ENCODE measurements at places on chromosomes 3 and 15.

- no peak for DNase-seq
These were observed 66.7 kb upstream of the NANOGP8 start for GRCh38 chr15:35151782-35152181.

GRCh38 chr3:72829701-72830100 lies 18.5 kb downstream of the SHQ1 start:
- DNase-seq, result no peak

GRCh38 chr3:44060164-44060563 lies 181.5 kb upstream of the TOPAZ1 start:
- no peak for DNase-seq

- DNase-seq, result no peak
These were observed 154.9 kb upstream of the ANKRD28 start for GRCh38 chr3:15952543-15953175.

DNA sequence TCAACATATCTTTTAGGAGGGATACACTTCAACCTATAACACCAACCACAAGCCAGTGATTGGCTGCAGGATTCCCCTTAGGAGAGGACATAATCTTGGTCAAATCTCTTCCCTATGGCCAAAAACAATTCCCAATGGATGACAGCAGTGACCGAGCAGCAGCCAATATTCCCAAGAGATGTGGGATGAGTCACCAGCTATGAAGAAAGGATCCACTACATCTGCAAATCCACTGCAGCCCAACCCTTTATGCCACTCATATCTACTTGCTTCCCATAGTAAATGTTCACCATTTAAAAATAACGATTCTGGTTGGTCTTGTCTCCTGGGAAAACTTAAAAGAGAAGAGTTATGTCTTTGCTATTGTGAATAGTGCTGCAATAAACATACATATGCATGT lies 4.5 kb upstream of the IQCF5 start:
- DNase-seq, result no peak

DNA sequence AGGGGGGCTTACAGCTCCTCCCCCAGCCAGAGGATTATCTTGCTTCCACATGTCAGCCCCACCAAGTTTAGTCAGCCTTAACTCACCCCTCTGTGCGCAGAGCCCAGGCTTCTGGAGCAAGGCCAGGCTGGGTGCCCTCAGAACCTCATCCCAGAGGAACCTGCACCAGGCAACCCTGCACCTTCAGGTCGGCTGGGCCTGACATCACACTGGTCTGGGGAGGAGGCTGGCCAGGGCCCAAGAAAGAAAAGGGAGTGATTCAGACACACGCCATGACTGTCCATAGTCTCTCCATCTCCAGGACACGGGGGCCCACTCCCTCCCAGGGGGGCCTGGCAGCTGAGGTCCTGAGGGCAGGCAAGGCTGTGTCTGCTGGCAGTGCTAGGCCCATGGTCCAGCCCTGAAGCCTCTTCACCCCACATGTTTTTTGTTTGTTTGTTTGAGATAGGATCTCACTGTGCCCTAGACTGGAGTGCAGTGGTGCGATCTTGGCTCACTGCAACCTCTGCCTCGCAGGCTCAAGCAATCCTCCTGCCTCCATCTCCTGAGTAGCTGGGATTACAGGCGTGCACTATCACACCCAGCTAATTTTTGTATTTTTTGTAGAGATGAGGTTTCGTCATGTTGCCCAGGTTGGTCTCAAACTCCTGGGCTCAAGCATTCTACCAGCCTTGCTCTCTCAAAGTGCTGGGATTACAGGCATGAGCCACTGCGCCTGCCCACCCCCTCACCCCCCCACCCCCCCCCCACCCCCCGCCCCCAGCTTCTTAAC lies 11.1 kb downstream of the TNK2 start:
- no peak for DNase-seq

DNA sequence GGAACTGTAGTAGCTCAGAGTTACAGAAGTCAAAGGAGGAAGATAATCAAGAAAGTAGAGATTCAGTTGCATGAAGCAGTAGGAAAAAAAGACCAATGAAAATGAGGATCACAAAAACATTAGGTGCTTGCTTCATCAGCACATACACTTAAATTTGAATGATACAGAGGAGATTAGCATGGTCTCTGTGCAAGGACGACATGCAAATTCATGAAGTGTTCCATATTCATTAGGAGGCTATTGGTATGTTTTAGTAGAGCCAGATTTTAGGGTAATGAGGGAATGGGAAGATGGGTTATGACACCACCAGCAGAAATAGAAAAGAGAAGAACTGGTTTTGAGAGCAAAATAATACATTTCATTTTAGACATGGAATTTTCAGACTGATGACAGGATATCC lies 21.0 kb upstream of the TTC14 start:
- no peak for DNase-seq

- no peak for DNase-seq
These were observed 573.6 kb upstream of the ARRDC4 start for GRCh38 chr15:97386940-97387339.

DNA sequence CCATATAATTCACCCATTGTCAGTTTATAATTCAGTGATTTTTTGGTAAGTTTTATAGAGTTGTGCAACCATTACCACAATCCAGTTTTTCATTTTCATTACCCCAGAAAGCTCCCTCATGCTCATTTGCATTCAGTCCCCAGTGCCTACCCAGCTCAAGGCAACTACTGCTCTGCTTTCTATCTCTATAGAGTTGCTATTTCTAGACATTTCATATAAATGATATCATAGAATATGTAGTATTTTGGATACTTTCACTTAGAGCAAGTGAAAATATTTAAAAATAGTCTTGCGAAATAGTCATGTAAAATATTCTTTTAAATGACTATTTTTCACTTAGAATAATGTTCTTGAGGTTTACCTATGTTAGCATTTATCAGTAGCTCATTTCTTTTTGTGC lies 42.1 kb downstream of the ZNF654 start:
- no peak for DNase-seq

DNA sequence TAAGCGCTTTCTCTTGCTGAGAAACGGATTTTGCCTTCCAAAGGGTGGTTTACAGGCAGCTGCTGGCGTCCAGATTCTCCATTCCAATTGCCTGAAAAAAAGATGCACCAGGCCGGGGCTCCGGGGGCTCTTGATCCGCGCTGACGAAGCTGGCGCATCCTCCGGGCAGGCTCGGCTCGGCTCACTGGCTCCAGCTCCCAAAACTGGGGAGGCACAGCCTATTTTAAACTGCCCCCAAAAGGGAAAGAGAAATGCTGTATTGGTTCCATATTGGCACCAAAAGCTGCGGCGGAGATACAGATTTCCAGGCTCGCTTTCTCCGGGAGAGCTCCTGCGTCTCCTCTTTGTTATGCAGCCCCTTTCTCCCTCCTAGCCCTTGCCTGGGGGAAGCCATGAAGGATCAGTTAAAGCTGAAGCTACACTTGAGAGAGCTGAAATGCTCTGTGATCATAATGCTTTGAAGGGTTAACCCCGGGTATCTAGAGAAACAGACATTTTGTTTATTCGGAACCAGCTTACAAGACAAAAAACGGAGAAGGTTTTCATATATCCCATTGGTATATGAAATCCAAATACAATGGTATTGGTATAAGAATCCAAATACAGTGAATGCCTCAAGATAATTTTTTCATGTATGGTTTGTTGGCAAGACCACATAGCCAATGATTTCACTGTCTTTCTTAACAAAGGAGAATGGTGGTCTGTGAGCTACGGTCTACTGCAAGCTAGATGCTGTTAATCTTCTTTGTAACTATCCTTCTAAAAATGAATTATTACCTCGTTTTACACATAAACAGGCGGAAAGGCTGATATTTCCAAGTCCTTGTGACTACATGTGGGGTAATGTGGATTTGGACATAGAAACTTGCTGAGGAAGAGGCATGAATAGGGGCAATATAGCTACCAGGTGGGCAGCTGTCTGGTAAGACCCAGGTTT lies 693 bp downstream of the CD200 start:
- no peak for DNase-seq

DNA sequence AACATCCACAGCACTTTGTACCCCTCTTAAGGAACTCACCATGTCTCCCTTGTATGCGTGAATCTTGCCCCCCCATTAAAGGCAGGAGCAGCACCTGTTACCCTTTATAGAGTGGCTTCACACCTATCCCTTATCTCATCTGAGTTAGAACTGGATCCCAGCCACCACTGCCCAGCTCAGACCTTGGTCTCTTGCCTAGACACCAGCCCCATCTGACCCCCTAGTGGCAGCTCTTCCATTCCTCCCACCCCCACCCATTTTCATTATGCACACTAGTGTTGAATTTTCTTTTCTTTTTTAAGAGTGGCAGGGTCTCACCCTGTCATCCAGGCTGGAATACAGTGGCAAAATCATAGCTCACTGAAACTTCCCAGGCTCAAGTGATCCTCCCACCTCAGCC lies 3.2 kb upstream of the ZFYVE19 start:
- DNase-seq, result no peak

- DNase-seq, result peak; percentile 28
These were observed 182.4 kb downstream of the UACA start for GRCh38 chr15:70580958-70581357.

DNA sequence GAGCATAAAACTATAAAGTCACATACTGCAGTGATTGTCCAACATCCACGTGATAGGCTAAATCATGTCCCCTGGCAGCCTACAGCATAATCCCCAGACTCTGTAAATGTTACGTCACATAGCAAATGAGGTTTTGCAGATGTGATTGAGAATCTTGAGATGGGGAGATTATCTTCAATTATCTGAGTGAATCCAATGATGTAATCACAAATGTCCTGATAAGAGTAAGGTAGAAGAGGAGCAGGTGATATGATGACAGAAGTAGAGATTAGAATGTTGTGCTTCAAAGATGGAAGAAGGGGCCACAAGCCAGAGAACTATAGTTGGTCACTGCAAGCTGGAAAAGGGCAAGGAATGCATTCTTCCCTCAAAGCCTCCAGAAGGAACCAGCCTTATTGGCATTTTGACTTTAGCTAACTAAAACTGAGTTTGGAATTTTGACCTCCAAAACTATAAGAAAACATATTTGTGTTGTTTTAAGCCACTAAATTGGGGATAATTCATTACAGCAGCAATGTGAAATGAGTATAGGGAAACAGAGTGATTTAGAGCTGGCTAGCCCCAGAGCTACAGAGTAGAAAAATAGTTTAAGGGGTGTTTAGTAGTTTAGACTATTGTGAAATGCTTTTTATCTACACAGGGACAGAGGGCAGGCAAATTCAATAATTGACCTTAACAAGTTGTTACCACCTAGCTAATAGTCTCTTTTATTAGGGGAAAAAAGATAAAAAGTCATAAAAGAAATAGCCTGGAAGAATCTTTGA lies 15.2 kb downstream of the SLC2A2 start:
- DNase-seq, result no peak

GRCh38 chr3:194732617-194733016 lies 46.9 kb downstream of the FAM43A start:
- DNase-seq, result no peak

DNA sequence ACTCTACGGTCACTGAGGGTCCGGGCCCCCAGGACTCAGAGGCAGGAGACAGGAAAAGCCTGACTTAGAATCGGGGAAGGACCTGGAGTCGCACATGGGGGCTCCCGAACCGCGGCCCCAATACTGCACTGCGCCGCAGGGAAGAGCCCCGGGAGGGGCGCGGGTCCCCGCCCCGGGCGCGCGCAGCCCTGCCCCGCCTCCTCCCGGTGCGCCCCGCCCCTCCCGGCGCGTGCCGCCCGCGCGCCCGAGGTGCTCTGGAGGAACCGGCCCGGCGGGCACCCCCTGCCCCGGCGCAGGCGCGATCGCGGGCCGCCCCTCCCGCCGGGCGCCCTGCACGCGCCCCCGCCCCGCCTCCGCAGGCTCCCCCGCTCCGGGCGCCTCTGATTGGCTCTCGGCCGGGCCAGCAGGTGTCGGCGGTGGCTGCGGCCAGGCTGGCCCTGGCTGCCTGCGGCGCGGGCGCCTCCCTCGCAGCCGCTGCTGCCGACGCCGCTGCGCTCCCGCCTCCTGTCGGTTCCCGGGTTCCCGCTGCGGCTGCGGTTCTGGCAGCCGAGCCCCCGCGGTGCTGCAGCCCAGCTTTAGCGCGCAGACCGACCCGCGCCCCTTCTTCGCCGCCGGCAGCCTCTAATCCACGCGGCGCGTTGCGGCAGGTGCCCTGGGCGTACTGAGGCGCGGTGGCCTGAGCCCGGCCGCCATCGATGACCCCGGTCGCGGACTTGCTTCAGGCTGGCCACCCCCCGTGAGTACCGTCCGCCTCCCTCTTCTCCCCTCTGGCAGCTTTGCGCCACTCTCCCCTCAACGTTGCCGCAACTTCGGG lies at the start of gene MYRIP:
Gene MYRIP (plus strand): TSS at position 429 of the 814 bp plus-strand sequence. CDS start 91,208 bp downstream, outside the sequence.
- DNase-seq, result no peak

DNA sequence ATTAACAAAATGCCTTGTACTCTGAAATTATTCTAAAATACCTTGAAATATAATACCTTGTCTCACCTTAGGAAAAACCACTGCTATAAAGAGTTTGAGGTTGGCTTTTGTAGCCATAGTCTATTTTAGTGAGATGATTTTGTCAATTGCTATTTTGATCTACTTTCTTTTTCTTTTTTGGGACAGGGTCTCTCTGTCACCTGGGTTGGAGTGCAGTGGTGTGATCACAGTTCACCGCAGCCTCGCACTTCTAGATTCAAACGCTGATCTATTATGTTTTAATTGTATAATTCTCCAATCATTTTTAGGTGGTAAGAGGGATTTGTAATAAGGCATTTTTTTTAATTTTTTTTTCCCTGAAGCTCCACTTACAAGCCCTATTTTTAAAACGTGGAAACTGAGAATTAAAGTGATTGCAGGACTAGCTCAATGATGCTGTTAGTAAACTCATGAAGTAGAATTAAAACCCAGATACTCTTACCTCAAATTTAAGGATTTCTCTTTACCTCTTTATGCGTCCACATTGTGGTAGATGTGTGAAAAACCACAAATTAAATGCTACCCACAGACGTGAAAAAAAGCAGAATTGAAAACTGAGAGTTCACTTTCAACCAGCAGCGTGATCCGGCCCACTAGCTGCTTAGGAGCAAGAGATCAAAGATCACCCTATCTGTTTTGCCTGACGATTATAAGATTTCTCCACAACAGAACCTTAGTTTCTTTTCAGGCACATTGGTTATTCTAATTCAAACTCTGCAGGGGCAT lies 384.2 kb downstream of the CGGBP1 start:
- no peak for DNase-seq

- DNase-seq, result no peak
These were observed 65.0 kb downstream of the SMARCC1 start for GRCh38 chr3:47716656-47717055.

DNA sequence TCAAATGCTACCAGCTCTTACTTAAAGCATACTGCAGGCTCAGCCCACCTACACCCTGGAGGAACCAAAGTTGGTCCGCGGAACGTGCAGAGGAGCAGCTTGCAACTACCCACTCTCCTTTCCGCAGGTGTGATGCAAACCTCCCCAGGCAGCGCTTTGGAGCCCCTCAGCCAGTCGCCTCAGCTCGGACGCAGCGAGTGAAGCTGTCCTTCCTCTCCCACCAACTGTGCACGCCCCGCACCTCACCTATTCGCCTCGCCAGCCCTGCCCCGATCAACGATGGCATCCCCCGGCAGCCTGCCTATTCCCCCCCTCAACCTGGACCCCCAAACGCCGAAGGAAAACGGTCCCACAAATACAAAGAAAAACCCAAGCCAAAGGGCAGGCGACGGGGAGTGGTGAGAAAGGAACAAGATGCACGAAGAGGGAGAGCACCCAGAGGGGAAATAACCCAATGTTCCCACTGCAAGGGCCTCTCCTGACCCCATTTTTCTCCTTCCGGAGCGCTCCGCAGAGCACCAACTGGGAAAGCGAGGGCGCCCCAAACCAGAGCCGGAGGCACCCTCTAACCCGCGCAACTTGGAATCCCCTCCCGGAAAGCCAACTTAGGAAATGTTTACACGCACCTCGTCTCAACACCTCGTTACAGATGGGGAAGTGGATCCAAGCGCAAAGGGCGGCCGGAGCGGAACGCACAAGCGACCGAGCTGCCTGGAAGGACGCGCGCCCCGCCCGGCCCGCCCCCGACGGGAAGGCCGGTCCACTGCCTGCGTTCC lies 665 bp downstream of the GLB1 start:
- DNase-seq, result no peak

GRCh38 chr3:58307639-58308215 lies 1.4 kb downstream of the HTD2 start:
- DNase-seq, result no peak
